ENCODE measurements at places on chromosomes 3 and 15.

DNA sequence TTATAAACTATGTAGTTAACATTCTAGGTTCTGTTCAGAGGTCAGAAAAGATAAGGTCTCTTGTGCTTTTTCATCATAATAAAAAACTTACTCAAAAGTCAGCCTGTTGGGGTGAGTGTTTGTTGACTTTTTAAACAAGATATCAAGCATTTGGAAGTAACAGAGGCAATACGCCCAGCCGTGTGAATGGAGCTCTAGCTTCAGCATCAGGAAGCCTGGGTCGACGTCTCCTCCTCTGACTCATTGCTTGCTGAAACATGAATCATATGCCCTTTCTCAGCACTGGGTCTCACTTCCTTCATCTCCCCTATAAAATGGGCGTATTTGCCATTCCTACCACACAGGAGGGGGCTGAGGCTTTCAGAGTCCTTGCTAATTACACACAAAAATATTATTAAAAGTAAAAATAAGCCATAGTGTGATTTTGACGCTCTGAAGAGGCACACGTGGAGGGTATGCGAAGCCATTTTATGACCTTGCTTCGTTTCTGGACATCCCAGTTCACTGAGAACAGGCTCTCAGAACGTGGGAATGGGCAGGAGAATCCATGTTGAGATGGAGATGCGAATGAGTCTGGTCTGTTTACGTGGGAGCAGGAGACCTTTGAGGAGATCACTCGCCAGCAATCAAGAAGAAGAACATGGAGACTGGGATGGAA is 220.8 kb upstream of the TPRG1 start:
- peak; percentile 85 for DNase-seq

DNA sequence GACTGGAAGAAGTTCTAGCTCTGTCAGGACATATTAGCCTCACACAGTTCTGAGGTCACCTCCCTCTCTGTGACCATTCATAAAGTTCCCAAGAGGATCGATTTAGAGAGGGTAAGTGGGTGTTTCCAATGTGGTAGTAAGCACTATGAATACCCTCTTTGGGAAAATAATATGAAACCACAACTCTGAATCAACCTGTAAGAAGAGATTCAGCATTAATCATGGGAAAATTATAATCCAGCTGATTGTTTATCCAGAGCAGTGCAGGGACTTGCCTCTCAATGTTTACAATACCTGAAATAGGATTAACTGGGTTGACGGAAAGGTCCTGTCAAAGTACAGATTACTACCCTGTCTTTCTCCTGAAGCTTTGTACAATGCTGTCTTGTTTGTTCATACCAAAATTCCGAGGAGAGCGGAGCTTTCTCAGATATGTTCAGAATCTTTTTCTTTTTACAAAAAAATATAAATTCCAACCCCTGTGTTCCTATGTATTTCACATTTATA is 302.9 kb upstream of the DPPA4 start:
- no peak for DNase-seq

GRCh38 chr15:39208187-39208586 is 372.7 kb upstream of the THBS1 start:
- no peak for DNase-seq

DNA sequence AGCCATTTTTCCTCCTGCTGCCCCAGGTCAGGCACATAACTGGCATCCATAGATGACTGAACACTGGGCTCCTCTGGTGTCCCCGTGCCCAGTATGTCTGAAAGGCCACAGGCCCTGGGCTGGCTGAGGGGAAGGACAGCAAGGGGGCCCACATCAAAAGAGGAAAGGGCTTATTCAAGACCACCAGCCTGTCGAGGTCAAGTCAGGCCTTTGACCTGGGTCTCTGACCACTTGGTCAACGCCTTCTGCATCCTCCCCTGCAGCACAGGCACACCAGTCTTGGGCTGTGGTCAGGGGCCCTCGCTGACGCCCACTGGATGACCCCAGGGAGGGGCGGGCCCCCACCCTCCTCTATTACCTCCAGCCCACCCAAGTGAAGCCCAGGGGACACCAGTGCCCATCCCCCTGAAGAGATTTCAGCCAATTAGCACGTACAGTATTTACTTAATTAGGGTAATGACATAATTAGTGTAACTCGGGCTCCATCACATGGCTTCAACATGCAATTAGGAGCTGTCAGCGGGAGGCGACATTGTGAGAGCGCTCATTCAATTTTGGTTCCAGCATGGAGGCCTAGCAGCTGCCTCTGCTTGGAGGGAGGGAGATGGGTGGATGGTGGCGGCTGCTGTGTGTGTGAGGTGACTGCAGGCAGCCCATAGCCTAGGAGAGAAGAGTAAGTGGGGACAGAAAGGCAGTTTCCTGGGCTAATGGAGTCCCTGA is 13.5 kb upstream of the DNAH1 start:
- DNase-seq: no peak

- DNase-seq: no peak
Observed at GRCh38 chr15:92294759-92295158, 98.9 kb upstream of the ST8SIA2 start.

- DNase-seq: no peak
Observed at GRCh38 chr3:153617463-153617862, 455.4 kb downstream of the RAP2B start.

DNA sequence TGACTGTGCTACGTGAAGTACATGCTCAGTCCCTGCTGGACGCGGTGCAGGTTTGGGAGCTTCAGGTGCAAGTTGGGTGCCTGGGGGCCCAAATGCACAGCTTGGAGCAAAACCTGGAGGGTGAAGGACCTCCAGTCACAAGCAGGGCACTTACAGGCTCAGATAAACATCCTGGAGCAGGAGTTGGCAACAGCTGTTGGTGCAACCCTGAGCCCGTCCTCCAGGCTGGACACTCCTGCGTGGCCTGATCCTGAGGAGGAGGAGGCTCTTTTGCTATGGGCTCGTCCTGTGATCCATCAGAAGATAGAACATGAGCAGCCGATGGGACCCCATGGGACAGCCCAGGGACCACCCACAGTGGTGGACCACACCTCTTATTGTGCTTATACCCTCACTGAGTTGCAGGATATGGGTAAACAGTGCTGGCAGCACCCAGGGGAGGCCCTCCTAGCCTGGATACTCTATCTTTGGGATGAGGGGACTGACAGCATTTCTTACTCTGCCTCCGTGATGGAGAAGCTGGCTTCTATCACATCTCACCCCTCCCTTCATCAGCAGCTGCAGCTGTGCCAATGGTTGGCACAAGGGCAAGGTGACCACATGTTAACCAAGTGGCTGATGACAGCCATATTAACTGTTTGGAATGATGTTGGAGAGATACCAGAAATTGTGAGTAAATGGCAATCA is 301.6 kb downstream of the ZPLD1 start:
- DNase-seq: no peak

- no peak for DNase-seq
Observed at GRCh38 chr3:149479621-149480325, 5.3 kb downstream of the TM4SF4 start.

- DNase-seq: no peak
Observed at GRCh38 chr3:52313774-52314188, 2.3 kb upstream of the DNAH1 start.

GRCh38 chr15:62549345-62549970 is 384.4 kb upstream of the C2CD4B start:
- DNase-seq: no peak

- no peak for DNase-seq
Observed at GRCh38 chr15:67017311-67017710, 48.1 kb upstream of the SMAD3 start.

DNA sequence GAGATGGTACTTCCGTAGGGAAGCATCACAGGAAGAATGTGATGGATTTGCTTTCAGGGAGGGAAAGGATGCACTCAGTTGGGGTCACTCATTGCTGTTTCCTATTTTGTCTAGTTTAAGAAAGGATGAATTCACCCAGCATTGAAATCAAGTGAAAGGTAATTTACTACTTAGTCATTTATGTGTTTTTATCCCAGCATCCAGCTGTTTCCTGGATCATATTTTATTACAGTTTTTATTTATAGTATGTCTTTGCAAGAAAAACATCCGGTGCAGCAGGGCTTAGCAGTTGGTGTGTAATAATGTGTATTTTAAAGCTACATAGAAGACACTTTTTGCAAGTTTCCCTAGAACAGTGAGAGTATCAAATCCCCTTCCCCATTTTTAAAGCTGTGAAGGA is 37.4 kb upstream of the GOLGA8B start:
- DNase-seq: no peak

- DNase-seq: no peak
Observed at GRCh38 chr3:131107637-131108433, 81.2 kb downstream of the NEK11 start.

DNA sequence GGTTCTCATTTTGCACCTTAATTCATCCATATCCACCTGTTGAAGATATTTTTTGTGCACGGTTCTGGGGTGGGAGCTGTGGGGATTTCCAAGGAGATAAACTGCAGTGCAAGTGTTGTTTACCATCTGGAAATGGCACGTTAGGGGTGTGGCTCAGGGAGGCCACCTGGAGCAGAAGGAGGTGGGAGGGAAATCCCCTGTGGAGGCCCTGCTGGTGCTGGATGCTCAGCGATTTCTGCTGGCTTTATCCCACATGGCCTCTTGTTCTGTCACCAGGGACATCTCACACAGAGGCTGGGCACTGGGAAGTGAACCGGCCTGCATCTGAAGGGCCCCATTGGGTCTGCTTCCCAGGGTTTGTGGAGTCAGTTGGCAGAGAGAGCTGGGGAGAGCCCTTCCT is 24.3 kb downstream of the TRPM1 start:
- DNase-seq: no peak

- peak; percentile 20 for DNase-seq
Observed at GRCh38 chr15:41989573-41990242, 17.4 kb upstream of the EHD4 start.

GRCh38 chr3:43222590-43222989 is 63.8 kb upstream of the SNRK start:
- DNase-seq: no peak

- no peak for DNase-seq
Observed at GRCh38 chr3:119301662-119302061, 7.5 kb downstream of the ARHGAP31 start.

GRCh38 chr3:127697551-127698240 is 24.9 kb downstream of the ABTB1 start:
- peak; percentile 77 for DNase-seq

GRCh38 chr3:16665282-16665741 is 60.1 kb upstream of the DAZL start:
- DNase-seq: peak; percentile 69

- no peak for DNase-seq
Observed at GRCh38 chr3:56453011-56453410, 15.3 kb downstream of the ERC2 start.

- DNase-seq: no peak
Observed at GRCh38 chr3:128760881-128761280, 34.9 kb downstream of the RAB7A start.

DNA sequence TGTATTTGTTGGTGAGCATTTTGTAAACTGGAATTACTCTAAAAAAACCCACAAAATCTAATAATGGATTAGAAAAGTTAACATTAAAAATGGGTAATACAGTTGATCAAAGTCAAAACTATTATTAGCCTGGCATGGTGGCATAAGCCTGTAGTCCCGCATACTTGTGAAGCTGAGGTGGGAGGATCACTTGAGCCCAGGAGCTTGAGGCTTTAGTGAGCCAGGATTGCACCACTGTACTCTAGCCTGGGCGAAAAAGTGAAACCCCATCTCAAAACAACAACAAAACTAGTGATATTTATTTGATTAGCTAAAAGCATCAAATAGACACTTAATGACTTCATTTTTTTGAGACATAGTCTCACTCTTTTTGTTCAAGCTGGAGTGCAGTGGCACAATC is 3.6 kb downstream of the SNX1 start:
- no peak for DNase-seq

DNA sequence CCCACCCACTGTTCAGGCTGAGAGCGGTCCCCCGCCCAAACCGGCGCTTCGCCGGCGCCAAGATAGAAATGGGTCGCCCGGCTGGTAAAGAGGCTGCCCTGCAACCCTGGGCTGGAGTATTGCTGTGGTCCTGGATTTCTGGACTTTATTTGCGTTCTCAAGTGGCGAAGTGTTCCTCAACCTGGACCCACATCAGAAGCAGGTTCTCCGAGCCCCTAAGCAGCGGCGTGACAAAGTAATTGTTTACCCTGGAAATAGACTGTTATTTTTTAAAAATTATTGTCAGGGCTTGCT is 481 bp upstream of the DYNC1LI1 start:
- DNase-seq: no peak

- no peak for DNase-seq
Observed at GRCh38 chr15:59438625-59439290, 772 bp downstream of the FAM81A start.

- DNase-seq: no peak
Observed at GRCh38 chr15:90529011-90529370, 732 bp upstream of the CRTC3 start.

DNA sequence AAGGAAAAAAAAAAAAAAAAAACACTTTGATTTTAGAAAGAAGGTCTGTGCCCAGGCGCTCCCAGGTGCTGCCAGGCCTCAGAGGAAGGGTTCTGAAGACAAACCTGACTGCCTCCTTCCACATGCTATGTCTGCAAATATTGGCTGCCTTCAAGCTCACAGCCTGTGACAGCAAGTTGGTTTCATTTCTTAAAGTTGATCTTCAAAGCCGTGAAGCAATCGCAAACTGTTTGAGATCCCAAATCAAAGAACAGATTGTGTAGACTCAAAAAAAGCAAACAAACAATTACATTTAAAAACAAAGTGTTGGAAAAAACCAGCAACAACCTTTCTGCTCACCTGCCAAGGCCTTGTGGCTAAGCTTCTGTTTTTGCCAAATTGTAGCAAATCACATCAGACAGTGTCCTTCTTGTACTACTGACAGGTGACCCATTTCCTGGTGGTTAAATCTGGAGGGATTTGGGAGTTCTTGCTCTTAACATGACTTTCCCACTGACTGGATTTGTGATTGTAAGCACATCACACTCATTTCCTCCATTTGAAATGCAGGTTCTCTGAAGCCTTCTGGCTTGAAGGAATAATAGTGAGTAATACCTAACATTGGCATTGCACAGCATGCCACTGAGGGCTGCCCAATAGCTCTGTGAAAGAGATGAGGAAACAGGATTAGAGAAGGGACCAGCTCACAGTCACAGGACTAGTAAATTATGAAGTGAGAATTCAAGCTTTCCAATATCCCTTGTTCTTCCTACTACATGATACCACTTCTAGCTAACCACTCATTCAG is 502.4 kb downstream of the LPP start:
- DNase-seq: no peak

- DNase-seq: no peak
Observed at GRCh38 chr3:154898443-154898842, 181.7 kb upstream of the MME start.

Data from fibroblast of skin of left quadriceps (primary cell).